DND-41 (cell line): ENCODE measurements at places on chromosomes 12 and 14.

DNA sequence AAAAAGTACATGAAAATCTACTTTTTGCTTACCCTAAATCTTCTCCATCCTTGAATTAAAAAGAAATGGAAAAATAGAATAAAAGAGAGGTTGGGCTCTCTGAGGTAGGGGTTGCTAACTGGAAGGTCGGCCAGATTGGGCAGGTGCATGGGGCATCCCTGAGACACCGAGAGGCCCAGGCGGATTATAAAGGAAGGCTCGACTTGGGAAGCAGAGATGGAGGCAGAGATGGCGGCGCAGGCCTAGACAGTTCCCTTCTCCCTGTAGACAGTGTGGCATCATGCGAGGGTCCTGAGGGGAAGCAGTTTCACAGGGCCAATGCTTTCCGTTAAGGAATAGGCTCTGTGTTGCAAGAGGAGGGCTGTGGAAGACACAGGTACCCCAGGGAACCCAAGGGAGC, 3.7 kb upstream of the KRT74 start:
- H3K27me3 ChIP-seq: peaks cover 13% of the 10 kb centered on the region
- DNase-seq: no peak
- H3K36me3 ChIP-seq: no peaks in the 10 kb centered on the region
- H3K4me3 ChIP-seq: no peak overlapping the region

DNA sequence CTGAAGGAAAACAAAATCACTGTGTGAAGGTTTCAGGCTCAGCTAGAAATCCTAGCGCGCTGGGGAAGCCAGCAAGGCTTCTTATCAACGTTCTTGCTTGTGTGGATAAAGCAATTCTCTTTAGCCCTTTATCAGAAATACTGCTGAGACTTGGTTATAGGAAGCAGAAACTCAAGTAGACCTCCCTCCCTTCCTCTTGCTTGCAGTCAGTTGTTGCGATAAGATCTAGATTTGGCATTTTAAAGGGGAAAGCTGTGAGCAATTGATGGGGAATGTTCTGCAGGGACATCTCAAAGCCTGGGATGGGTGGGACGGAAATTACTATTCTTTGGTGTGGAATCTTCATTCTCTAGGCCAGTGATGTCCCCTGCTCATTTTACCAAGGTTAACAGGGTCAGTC, 76.4 kb upstream of the ANO4 start:
- no peaks in the 10 kb centered on the region for H3K27me3 ChIP-seq
- H3K4me1 ChIP-seq: no peaks in the 10 kb centered on the region
- H3K36me3 ChIP-seq: no peaks in the 10 kb centered on the region
- DNase-seq: no peak
- H3K27ac ChIP-seq: no peak overlapping the region

DNA sequence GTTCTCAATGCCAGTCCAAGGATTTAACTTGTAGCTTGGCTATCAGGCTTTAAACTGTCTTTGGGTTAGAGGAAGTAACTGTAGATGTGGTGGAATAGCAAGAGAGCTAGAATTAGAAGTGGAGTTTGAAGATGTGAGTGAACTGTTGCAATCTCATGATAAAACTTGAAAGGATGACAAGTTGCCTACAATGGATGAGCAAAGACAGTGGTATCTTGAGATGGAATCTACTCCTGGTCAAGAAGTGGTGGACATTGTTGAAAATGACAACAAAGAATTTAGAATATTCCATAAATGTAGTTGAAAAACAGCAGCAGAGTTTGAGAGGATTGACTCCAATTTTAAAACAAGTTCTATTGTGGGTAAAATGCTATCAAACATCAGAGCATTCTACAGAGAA, 199.0 kb downstream of the DUSP6 start:
- H3K4me3 ChIP-seq: no peak overlapping the region
- DNase-seq: no peak
- H3K36me3 ChIP-seq: no peaks in the 10 kb centered on the region
- no peaks in the 10 kb centered on the region for H3K27me3 ChIP-seq
- peaks cover 19% of the 10 kb centered on the region for H3K4me1 ChIP-seq

DNA sequence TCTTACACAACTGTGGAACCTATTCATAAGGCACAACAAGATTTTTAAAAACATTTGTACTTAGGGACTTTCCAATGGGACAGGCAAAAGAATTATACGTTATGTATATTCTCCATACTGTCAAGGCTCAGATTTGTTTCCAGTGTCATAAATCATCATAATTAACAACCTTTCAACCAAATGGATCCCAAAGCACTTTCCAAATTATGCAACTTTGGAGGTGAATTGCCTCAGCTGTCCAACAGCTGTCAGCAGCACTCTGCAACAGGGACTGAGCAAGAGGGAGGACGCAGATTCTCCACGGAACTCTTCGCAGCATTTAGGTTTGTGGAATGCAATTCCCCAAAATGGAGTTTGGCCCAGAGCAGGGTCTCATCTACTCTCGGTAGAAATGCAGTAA, 186.6 kb downstream of the PAX9 start:
- no peaks in the 10 kb centered on the region for H3K36me3 ChIP-seq
- no peak for DNase-seq
- no peaks in the 10 kb centered on the region for H3K27me3 ChIP-seq

DNA sequence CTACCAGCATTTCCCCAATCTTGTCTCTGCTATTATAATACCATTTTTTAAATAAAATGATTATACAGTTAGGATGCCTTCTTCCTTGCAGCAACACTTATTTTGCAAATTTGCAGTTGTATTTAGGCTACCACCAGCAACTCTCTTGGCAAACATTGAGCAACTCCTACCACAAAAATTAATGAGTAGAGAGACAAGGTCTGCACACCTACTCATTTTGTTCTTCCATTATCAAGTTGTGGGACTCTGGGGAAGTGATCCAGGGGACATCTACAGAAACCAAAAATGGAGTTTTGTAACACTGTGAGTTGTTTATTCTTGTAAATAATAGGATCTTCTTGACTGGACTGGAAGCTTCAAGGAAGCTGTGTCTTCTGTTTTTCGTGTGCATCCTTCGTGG, 38.6 kb downstream of the DGLUCY start:
- no peak overlapping the region for H3K27ac ChIP-seq
- DNase-seq: no peak
- H3K4me1 ChIP-seq: no peaks in the 10 kb centered on the region
- H3K27me3 ChIP-seq: no peaks in the 10 kb centered on the region
- H3K36me3 ChIP-seq: peaks cover 30% of the 10 kb centered on the region; the same call in 1 of the 2 replicates

GRCh38 chr12:106956048-106956578, 406 bp downstream of the TMEM263 start:
- H3K36me3 ChIP-seq: no peaks in the 10 kb centered on the region; the same call in 1 of the 2 replicates
- H3K27ac ChIP-seq: peak overlapping the region; percentile 72
- peak overlapping the region; percentile 99 for H3K4me3 ChIP-seq
- peaks cover 33% of the 10 kb centered on the region for H3K4me1 ChIP-seq
- H3K27me3 ChIP-seq: no peaks in the 10 kb centered on the region

DNA sequence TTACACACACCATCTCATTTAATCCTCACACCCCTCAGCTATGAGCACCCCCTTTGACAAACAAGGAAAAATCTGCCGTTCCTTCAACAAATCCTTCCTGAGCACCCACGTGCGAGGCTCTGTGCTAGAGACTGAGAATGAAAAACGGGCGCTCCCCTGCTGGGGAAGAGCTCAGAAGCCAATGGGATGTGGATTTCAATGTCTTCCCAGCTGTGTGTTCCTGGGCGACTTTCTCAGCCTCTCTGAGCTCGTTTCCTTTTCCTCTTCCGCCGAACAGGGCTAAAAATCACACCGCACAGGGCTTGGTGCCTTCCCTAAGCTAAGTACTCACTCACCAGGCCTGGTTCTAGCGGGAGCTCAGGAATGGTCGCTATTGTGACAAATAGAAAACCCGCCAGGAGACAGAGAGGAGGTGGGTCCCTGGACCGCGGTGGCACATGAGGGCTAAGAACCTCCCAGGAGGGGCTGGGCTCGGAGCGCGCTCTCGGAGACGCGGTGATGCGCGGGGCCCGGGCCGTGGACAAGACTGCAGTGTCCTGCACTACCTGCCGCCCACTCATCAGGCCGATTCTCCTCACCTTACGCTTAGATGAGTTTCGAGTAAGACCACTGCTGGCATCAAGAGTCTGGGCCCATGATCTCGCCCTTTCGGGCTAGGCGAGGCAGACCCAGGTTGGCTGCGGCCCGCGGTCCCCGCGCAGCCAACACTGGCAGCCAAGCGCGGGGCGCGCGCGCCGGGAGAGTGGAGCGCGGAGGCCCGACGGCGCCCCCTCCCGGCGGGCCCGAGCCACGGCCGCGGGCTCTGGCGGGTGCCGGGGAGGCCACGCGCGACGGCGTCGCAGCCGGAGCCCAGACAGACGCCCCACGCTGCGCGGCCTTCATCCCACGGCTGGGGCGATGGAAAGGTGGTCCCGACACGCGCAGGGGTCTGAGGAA, 17.0 kb downstream of the ZDHHC22 start:
- peaks cover 4% of the 10 kb centered on the region; the same call in 1 of the 2 replicates for H3K36me3 ChIP-seq
- no peaks in the 10 kb centered on the region for H3K4me1 ChIP-seq
- no peaks in the 10 kb centered on the region for H3K27me3 ChIP-seq
- no peak overlapping the region for H3K27ac ChIP-seq
- H3K4me3 ChIP-seq: no peak overlapping the region

GRCh38 chr12:9754099-9754927, 6.4 kb downstream of the CD69 start:
- no peak overlapping the region for H3K4me3 ChIP-seq
- no peak overlapping the region for H3K27ac ChIP-seq
- DNase-seq: no peak
- peaks cover 49% of the 10 kb centered on the region for H3K36me3 ChIP-seq

DNA sequence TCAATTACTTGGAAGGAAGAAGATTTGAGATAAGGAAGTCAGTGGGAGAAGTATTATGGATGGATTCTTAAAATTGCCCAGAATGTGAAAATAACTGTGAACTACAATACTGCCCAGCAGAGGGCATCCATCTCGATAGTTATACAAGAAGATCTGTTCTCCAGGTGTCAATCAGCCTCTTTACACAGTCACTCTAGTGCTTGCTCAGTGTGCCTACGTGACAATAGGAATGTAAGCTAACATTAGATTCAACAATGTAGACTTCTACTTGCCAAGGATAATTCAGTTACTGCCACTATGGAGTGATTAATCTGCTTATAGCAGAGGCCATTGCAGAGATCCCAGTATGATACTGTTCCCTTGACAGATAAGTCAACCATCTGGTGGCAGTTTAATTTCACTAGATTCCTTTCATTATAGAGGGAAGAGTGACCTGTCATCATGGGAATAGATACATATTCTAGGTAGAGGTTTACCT, 10.6 kb upstream of the MAP4K5 start:
- peaks cover 7% of the 10 kb centered on the region for H3K4me1 ChIP-seq
- no peak overlapping the region for H3K4me3 ChIP-seq
- H3K36me3 ChIP-seq: no peaks in the 10 kb centered on the region
- H3K27ac ChIP-seq: no peak overlapping the region
- no peaks in the 10 kb centered on the region for H3K27me3 ChIP-seq

- H3K36me3 ChIP-seq: peaks cover 17% of the 10 kb centered on the region; the same call in 1 of the 2 replicates
- H3K27me3 ChIP-seq: no peaks in the 10 kb centered on the region
These were observed 12.2 kb downstream of the LLPH start for GRCh38 chr12:66118240-66118891.

DNA sequence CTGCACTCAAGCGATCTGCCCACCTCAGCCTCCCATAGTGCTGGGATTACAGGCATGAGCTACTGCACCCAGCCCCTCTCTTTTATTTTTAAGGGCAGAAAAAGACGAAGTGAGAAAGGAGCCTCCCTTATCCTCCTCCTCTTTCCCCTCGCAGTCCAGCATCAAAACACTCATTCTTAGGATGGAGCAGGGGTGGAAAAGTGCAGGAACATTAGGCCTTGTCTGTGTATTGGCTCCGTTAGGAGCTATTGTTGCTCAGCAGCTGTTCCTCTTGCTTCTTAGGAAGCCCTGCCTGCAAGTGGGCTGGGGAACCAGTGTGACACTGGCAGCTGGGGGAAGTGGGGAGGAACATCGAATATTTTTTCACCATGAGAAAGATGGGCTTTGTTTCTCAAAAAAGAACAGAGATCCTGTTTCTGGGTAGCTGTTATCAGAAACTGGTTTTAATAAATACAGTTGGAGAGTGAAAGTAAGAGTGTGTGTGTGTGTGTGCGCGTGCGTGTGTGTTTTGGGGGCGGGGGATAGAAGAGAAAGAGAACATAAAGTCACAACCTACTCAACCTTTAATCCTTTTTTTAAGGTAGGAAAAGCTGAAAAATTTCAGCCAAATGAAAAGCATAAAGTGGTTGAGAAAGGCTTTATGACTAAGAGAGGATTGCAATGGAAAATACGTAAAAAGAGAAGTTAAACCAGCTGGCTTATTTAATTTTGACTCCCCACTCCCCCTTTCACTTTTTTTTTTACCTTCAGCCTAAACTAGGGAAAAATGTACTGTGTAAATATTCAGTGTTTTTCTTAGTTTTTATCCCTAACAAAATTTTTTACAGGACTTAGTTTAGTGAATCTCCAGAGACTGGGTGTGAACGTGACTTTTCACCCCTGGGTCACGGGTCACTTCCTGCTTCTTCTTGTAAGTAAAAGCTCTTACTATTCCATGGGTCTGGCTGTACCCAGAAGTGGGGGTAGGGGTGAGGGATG, 197.2 kb upstream of the PLEKHG7 start:
- H3K4me3 ChIP-seq: peak overlapping the region; percentile 43
- H3K4me1 ChIP-seq: peaks cover 31% of the 10 kb centered on the region
- peak; percentile 70 for DNase-seq
- no peaks in the 10 kb centered on the region for H3K27me3 ChIP-seq
- peak overlapping the region; percentile 98 for H3K27ac ChIP-seq

GRCh38 chr14:99807413-99808153, 14.4 kb downstream of the EML1 start:
- H3K4me1 ChIP-seq: no peaks in the 10 kb centered on the region
- H3K4me3 ChIP-seq: no peak overlapping the region
- H3K36me3 ChIP-seq: no peaks in the 10 kb centered on the region
- no peak overlapping the region for H3K27ac ChIP-seq
- DNase-seq: no peak

DNA sequence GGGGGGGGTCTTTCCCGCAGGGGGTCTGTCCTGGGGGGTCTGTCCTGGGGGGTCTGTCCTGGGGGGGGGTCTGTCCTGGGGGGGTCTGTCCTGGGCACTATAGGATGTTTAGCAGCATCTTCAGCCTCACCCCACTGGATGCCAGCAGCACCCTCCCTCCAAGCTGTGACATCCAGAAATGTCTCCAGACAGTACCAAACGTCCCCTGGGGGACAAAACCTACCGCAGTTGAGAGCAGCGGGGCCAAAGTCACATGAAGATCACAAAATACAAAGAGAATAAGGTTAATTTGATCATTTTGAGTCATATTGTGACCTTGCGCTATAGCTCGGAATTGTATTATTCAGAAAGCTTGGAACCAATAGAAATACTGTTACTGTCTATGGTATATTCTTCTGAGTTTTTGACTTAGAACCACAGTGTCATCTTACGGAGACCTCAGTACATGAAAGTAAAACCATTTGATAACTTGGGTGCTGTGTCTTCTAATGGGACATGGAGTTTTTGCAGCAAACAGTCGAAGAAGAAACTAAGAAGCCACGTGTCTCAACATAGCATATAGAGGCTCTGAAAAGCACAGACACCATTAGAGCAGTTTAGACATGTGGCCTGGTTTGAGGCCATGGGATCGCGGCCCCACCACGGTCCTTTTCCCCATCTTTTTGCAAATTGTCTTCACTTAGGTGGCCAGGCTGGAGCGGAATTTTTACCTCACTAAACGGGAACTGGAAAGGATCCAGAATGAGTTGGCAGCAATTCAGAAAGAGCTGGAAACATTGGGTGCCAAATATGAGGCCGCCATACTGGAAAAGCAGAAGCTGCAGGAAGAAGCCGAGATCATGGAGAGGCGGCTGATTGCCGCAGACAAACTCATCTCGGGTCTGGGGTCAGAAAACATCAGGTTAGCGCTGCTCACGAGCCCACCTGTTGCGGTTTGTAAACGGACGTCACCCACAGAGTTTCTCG, 59.9 kb downstream of the CCDC92 start:
- no peaks in the 10 kb centered on the region for H3K27me3 ChIP-seq
- no peaks in the 10 kb centered on the region for H3K36me3 ChIP-seq
- no peak for DNase-seq
- no peak overlapping the region for H3K4me3 ChIP-seq
